C1 segment of cervical spinal cord (tissue), 14 donors: ENCODE measurements at places on chromosomes 3 and 15.
A peak's percentile ranks its signal among the peaks of the same experiment; 100 is the strongest.

GRCh38 chr3:184750349-184751083 lies 38.7 kb upstream of the MAGEF1 start:
- no peak for DNase-seq

GRCh38 chr3:77052733-77053670 lies 13.1 kb downstream of the ROBO2 start:
- DNase-seq, result no peak

DNA sequence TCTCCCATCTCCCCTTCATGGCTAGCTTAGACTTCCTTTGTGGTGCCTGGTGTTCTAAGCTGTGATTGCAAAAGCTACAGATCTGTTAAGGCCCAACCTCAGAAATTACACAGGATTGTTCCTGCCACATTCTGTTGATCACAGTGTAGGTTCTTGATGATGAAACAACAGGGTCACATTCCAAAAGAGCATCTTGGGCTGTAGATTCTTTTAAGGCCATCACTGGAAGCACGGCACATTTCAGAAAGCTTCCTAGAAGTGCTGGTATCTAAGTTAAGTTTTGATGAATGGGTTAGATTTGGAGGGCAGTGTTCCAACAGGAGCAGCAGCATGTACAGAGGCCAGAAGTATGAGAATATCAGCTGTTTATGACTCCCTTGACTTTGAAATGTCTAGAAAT lies 107.5 kb upstream of the SKOR1 start:
- no peak for DNase-seq

- no peak for DNase-seq
Measured at GRCh38 chr3:34131091-34131490, 332.7 kb downstream of the PDCD6IP start.

GRCh38 chr3:100893108-100893507 lies 100.1 kb downstream of the ABI3BP start:
- no peak for DNase-seq

DNA sequence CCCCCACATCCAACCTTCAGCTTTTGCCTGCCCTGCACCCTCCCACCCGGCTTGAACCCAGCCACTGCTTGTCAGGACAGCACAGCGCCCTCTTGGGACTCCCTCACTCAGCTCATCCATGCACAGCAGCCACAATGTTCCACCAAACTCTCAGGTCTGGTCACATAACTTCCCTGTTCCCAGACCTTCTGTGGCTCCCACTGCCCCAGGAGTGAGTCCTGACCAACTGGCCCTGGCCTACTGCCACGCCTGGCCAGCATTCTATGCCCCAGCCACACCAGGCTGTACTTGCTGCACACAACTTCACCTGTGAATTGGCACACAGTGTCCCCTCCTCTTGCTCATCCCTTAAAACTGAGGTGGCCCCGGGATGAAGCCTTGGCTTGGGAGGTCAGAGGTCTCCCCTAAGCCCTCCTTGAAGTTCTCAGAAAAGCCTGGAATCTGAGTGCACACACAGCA lies 21.0 kb downstream of the PLXNB1 start:
- DNase-seq, result no peak

DNA sequence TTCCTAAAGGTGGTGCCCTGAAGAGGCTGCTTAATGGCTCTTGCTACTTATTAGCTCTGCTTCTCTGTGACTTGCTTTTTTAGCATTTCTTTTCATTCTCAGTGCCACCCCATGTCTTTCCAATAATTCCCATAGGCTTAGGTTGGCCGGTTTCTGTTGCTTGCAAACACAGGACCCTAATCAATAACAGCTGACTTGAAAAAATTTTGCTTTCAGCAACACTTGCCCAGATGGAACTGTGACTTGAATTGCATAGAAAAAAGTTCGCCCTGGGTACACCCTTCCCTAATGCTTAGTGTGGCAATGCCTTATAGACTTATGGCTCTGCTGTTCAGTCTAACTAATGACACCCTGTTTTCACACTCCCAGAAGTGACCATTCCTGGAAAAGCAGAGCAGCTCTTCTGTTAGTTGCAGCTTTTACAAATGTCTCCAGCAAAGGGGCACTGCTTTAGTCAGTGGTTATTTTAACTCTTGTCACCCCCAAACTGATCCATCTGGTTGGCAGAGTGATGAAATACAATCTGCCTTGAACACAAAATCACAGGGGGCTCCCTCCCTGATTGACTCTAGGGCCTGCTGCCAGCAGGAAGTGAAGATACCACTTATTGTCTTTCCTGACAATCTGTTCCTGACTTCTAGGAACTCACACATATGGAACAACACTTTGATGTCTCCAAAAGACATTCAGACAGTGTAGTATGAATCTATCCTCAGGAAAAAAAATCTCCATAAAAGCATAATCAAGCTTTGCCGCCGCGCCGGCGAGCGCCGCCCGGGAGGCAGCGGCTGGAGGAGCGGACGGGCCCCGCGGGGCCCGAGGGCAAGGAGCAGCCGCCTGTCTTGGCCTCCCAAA lies 9.7 kb upstream of the SLMAP start:
- DNase-seq, result no peak

DNA sequence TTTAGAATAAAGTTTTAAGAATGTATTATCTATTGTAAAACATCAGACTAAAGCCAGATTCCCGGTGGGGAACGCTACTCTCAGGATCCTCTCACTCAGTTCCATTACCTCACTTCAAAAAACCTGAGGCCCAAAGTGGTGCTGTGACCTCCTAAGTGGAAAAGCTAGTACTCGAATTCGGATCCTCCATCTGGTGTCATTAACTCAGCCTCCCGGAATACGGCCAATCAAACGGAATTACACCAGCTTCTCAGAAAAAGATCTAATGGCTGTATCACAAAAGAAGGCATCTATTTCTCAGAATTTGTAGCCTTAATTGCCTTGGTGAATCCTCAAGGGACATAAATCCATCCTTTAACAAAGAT lies 627 bp downstream of the ACAD11 start:
- peak; percentile 23 for DNase-seq

DNA sequence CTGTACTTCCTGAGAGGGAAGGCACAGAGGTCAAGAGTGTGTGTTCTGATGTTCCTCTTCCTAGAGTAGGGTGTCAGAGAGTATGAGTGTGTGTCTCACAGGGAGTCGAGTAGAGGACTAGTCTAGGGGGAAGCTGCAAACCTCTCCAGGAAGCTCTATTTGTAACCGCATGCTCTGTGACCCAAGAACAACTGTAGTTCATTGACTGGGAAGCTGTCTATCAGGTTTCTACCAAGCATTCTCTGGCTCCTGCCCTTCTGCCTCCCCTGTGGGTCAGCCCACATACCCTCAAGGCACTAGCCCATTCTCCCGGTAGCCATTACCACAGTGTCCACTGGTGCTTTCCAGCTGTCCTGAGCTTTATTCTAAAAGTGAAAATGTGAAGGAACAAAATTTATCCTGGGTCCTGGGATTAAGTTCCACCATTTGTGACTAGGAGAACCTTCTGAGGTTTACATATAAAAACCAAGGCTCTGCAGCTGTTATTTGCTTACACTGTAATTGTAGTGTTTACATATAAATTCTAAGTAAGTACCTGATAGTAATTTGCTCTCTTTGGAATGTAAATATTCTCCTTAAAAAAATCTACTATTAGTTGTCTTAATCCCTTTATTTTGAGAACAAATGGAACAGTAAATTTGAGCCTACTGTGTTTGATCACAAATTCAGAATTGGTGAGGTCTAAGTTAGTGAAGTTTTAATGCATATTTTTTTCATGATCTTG lies 40.7 kb downstream of the MYRIP start:
- no peak for DNase-seq

DNA sequence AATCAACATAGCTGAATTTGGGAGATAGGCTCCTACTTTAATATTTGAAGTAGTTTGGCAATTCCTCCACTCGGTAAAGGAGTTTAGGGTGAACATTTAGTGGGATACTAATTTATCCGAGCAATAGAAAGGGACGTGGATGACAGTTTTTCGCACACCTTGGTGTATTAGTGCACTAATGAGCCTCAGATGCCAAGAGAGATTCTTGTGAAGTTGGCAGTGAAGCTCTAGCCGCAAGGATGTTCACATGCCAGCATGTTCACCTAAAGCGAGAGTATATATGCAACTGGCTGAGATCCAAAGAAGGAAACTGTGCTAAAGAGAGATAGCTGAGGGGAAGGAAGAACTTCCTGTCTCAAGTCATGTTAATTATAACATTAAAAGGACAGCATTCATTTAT lies 58.5 kb downstream of the TGFBR2 start:
- DNase-seq, result no peak

- no peak for DNase-seq
Measured at GRCh38 chr3:43019006-43019809, 40.1 kb downstream of the GASK1A start.

- no peak for DNase-seq
Measured at GRCh38 chr3:25564075-25564474, 100.6 kb downstream of the TOP2B start.

- no peak for DNase-seq
Measured at GRCh38 chr3:38989917-38990510, 61.7 kb downstream of the SCN11A start.

DNA sequence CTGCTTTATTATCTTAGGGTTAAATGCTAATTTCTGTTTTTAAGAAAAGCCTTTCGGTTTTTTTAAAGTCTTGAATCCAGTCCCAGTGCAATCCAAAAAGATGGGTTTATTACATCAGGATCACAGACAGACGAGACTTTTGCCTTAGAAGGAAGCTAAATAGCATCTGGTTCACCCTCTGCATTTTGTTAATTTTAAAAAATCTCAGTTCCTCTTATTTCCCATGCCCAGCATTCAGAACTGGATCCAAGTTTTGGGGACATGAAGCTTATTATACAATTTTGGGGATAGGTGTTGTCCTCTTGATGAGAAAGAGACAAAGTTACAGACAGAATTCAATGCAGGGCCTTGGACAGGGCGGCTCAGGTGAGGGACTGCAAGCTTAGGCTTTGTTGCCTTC lies 181.5 kb upstream of the LYSMD4 start:
- DNase-seq, result no peak

- DNase-seq, result no peak
Measured at GRCh38 chr3:153295901-153296300, 133.9 kb downstream of the RAP2B start.

- DNase-seq, result no peak
Measured at GRCh38 chr3:32438596-32439344, 47.1 kb downstream of the CMTM7 start.

GRCh38 chr3:142210144-142210543 lies 15.2 kb downstream of the GK5 start:
- no peak for DNase-seq

GRCh38 chr3:192840143-192840836 lies 77.4 kb downstream of the MB21D2 start:
- no peak for DNase-seq

GRCh38 chr3:42122261-42123011 lies 31.3 kb downstream of the TRAK1 start:
- no peak for DNase-seq

DNA sequence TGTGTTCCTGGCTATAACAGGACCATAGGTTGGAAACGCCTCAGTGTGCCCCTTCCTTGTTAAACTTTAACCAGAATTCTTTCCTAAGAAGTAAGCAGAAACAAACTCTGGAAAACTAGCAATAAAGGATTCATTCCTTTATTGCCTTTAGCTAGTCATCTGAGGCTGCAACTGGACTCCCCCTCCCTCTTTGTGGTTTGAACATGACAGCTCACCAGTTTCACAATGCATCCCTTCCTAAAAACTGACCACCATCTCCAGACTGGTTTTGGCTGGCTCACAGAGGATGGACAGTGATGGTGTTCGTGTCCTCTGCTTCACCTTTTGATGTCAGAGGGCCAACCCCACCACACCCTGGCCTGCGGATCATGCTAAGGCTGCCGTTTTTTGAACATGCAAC lies 27.9 kb upstream of the TGFBR2 start:
- DNase-seq, result no peak

DNA sequence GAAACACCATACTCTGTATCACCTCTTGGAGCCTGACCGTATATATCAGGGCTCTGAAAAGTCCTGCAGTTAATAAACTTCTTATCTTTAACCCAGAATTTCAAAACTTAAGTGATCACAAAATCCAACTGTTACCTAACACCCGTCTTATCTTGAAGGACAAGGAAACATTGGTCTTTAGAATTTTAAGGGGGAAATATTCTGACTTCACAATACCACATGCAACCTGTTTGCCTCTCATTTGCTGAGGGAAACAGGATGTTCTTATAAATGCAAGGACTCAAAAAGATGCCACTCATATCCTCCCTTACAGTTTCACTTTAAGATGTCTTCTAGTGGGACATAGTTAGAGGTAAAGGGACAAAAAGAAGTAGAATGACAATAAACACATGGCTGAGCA lies 67.9 kb downstream of the CRTC3 start:
- DNase-seq, result no peak

DNA sequence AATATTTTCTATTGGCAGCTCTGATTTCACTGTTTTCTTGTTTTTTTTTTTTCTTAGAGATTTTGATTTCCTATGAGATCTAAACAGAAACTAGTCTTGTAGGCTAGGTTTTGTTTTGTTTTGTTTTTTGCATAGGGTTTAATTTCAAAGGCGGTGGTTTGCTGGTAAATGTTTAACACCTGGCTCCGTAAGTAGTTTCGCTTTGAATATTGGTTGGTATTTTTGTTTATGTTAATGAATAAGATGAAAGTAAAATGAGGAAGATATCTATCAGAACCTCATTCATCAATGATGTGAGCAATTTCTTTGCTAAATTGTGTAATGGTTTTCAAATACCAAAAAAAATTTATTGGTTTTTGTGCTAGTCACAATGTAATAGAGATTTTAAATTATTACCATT lies 39.7 kb upstream of the TM4SF1 start:
- no peak for DNase-seq
